ENCODE measurements at places on chromosomes 4 and X. TPM values are rescaled to one million over a fixed set of nuclear protein-coding genes. Genes with fewer than 3 reads are reported as not detected.

DNA sequence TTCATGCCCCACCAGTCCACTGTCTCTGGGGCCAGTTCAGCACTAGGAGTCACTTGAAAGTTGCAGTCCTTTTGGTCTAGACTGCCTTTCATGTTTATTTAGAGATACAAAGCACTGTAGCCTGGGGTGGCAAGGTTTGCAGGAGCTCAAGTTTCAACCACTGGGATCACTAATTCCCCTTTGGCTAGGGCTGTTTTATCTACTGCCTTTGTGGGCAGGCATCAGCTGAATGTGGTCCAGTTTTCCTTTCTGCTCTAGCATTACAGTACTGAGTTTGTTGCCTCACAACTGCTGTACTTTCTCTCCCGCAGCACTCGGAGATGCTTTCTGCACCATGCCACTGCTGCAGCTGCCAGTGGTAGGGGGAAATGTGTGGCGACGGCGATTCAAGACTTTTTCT, 222.3 kb upstream of the HDX start:
- no peak overlapping the region for H3K27ac ChIP-seq
- H3K4me1 ChIP-seq = no peaks in the 10 kb centered on the region
- H3K36me3 ChIP-seq = no peaks in the 10 kb centered on the region
- DNase-seq = no peak

DNA sequence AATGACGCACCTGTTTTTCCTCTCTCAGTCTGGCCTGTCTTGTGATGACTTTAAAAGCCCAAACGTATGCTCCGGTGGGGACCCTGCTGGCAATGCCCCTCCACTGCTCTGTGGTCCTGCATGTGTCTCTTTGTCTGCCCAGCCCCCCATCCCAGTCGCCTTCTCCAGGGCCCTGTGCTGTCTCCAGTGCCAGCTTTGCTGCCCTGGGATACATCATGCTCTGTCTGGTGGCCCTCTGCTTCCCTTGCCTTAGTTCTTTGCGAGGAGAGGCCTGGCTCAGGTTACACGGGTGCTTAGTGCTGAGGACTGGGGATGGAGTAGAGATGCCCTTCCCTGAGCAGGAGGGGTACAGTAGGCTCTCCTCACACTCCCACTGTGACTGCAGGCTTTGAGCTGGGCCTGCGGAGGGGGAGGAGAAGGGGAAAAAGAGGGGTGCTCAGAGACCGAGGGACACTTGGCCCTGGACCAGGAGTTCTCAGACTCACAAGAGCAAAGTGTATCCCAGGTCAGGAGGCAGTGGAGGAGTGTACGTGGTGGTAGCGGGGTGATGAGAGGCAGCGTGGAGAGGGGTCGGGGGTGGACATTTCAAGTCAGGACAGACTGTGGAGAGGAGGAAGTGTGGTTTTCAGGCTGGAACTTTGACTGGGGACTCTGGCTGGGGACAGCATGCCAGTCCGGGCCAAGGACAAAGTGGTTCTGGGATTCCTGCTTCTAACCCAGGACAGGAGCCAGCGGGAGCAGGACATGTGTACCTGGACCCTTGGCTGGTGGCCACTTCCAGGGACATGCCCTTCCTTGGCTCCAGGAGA, 2.8 kb downstream of the APLN start:
- H3K4me1 ChIP-seq = peaks cover 8% of the 10 kb centered on the region
- no peaks in the 10 kb centered on the region for H3K36me3 ChIP-seq
- no peak overlapping the region for H3K27ac ChIP-seq
- H3K4me3 ChIP-seq = no peak overlapping the region

GRCh38 chr4:128488055-128488705, 200.6 kb upstream of the PGRMC2 start:
- DNase-seq = no peak
- H3K27me3 ChIP-seq = peaks cover 1% of the 10 kb centered on the region
- no peaks in the 10 kb centered on the region for H3K36me3 ChIP-seq
- no peak overlapping the region for H3K4me3 ChIP-seq

DNA sequence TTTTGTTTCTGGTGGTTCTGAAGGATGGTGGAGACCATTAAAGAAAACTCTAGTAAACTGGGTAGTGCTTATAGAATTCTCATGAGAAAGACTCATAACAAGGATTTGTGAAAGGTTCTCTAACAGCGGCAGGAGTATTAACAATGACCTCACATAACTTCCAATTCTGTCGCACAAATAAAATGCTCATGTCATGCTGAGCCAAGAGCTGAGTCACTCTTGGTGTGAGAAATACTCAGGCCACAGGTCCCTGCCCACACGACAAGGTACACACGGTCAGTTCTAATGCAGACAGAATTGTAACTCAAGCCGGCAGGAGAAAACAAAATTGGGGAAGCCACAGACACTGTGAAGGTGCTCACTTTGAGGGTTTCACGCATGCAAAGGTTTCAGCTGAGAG, 34.4 kb upstream of the C4orf50 start:
- H3K4me3 ChIP-seq = no peak overlapping the region
- H3K27ac ChIP-seq = no peak overlapping the region
- H3K27me3 ChIP-seq = no peaks in the 10 kb centered on the region
- DNase-seq = no peak

- peak overlapping the region; percentile 82 for H3K4me3 ChIP-seq
- DNase-seq = no peak
- H3K27me3 ChIP-seq = no peaks in the 10 kb centered on the region
- H3K4me1 ChIP-seq = peaks cover 9% of the 10 kb centered on the region
- H3K36me3 ChIP-seq = peaks cover 1% of the 10 kb centered on the region
Observed at GRCh38 chr4:109729117-109729717, 653 bp downstream of the PLA2G12A start.

GRCh38 chrX:15301924-15302323, 13.5 kb downstream of the ASB11 start:
- H3K27ac ChIP-seq = no peak overlapping the region
- H3K4me1 ChIP-seq = peaks cover 8% of the 10 kb centered on the region
- no peaks in the 10 kb centered on the region for H3K36me3 ChIP-seq
- H3K27me3 ChIP-seq = no peaks in the 10 kb centered on the region
- DNase-seq = peak; percentile 57

DNA sequence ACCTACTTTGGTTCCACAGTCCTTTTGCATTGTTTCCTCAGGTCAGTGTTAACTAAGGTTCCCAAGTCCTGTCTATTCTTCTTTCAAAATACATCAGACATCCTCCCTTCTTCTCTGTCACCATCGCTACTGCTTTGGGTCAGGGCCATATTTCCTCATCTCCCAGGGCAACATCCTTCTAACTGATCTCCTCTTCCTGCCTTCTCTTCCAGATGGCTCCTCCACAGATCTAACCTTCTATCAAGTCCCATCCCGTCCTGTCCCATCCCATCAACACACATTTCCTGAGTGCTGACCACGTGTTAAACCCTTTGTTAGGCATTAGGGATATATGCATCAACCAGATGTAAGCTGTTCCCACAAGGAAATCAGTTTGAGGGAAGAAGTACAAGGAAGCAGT, 25.9 kb downstream of the PLAC1 start:
- DNase-seq = no peak
- no peaks in the 10 kb centered on the region for H3K36me3 ChIP-seq
- peaks cover 8% of the 10 kb centered on the region for H3K4me1 ChIP-seq

DNA sequence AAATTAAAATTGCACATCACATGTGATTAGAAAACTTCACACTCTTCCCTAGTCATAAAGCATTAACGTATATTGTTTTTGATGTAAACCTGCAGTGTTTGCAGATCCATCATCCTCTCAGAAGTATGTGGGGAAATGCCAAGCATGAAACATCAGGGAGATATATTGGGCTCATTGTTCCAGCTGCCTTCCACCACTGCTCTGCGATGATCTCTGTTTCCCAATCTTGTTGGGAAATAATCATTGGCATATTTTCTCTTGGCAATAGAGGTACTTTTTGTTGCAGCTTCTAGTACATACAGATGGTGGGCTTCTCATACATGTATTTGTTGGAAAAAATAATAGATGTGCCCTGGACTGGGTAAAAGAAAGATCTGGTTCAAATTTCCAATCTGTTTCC, 466.3 kb upstream of the HS3ST1 start:
- no peak overlapping the region for H3K4me3 ChIP-seq
- no peaks in the 10 kb centered on the region for H3K36me3 ChIP-seq
- H3K4me1 ChIP-seq = no peaks in the 10 kb centered on the region
- DNase-seq = no peak
- H3K27me3 ChIP-seq = no peaks in the 10 kb centered on the region

GRCh38 chr4:108272046-108272445, 103.3 kb upstream of the LEF1 start:
- H3K27ac ChIP-seq = no peak overlapping the region
- H3K4me1 ChIP-seq = peaks cover 3% of the 10 kb centered on the region
- no peak overlapping the region for H3K4me3 ChIP-seq
- H3K27me3 ChIP-seq = no peaks in the 10 kb centered on the region
- no peak for DNase-seq

GRCh38 chr4:152014280-152014679, 253.5 kb upstream of the GATB start:
- no peaks in the 10 kb centered on the region for H3K36me3 ChIP-seq
- no peak overlapping the region for H3K4me3 ChIP-seq
- no peak overlapping the region for H3K27ac ChIP-seq
- no peaks in the 10 kb centered on the region for H3K27me3 ChIP-seq
- peak; percentile 72 for DNase-seq

GRCh38 chr4:138263247-138263816, 21.2 kb upstream of the SLC7A11 start:
- H3K27ac ChIP-seq = no peak overlapping the region
- no peak for DNase-seq
- no peak overlapping the region for H3K4me3 ChIP-seq
- H3K27me3 ChIP-seq = no peaks in the 10 kb centered on the region

DNA sequence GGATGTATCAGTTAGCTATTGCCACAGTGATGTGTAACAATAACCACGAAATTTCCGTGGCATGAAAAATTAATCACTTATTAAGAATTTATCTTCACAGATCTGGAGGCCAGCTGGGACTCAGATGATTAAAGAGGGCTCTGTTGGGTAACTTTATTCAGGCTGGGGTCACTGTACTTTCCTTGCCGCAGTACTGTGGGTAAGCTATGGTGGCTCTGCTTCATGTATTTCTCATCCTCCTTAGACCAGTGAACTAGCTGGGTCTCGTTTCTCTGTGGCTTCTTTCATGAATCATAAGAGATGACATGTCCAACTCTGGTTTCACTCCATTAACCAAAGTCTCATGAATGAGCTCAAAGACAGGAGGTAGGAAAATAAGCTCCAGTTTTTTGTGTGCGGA, 13.5 kb downstream of the TEX13B start:
- no peak overlapping the region for H3K27ac ChIP-seq
- H3K36me3 ChIP-seq = no peaks in the 10 kb centered on the region

GRCh38 chr4:25158817-25159216, 1.4 kb downstream of the SEPSECS start:
- peak overlapping the region; percentile 99 for H3K27ac ChIP-seq
- H3K36me3 ChIP-seq = peaks cover 14% of the 10 kb centered on the region
- DNase-seq = no peak
- peak overlapping the region; percentile 90 for H3K4me3 ChIP-seq
- peaks cover 39% of the 10 kb centered on the region for H3K4me1 ChIP-seq

DNA sequence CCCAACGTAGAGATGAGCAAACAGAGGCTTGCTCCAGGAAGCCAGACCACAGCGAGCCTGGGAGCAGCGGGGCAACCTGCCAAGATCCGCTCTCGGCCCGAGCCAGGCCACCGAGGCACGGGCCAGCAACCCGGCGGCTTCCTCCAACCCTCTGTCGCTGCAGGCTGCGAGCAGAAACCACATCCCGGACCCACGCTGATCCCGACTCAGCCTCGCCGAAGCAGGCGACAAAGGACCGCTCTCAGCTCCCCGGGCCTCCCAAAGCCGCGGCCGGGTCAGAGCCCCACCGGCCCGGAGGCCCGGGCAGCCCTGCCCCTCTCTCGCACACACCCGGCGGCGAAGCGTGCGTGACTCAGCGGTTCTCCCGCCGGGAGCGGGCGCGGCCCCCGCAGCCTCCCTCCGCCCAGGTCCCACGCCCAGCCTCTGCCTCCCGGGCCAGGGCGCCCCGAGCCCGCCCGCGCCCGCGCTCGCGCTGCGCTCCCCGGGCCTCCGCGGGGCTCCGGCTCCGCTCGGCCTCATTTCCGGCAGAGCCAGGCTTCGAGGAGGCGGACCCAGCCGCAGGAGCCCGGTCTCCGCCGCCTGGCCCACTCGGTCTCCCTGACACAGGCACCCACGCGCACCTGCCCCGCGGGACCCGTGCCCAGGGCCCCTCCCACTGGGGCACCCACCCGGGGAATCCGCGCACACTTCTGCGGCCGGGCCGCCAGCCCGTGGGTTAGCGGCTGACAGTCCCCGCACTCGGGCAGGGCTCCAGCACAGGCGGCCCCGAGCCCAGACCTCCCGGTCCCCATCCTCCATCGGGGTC, 1.7 kb downstream of the PPP2R2C start:
- no peak overlapping the region for H3K27ac ChIP-seq
- H3K27me3 ChIP-seq = peaks cover 57% of the 10 kb centered on the region
- no peaks in the 10 kb centered on the region for H3K36me3 ChIP-seq
- peak; percentile 11 for DNase-seq

DNA sequence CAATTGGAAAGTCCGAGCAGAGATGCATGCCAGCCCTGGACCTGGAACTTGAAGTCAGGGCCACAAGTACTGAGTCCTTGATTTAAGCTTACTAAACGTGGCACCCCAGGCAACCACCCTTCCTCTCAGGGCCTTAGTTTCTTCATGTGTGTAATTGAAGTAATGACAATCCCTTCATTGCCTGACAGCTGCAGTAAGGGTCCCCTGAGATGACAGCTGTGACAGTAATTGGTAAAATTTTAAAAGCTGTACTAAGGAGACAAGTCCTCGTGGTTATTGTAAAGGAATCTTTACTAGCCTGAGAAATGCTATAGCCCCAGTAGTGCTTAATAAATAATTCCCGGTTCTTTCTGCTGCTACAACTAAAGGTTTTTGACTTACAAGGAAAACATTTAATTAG, 175.1 kb upstream of the RADX start:
- no peaks in the 10 kb centered on the region for H3K4me1 ChIP-seq
- H3K36me3 ChIP-seq = no peaks in the 10 kb centered on the region
- H3K27me3 ChIP-seq = no peaks in the 10 kb centered on the region
- H3K4me3 ChIP-seq = no peak overlapping the region

Gene RASL11B
- total RNA-seq = 0.40 TPM

Gene SH3RF1
- 0.19 TPM for total RNA-seq

Gene USP17L15
- not detected for total RNA-seq

Gene EPGN
- total RNA-seq = not detected
